Activated CD4-positive, alpha-beta T cell treated with anti-CD3 and anti-CD28 coated beads, Interleukin-2, amount 10 ng/mL, durations not matched to agents 7 days and 5 days (primary cell): ENCODE measurements at places on chromosomes 16 and 17. TPM values are rescaled to one million over a fixed set of nuclear protein-coding genes. Genes with fewer than 3 reads are reported as not detected.

- no peak for DNase-seq
Observed at GRCh38 chr17:74773871-74774286, 2.3 kb downstream of the NAT9 start.

- no peak for DNase-seq
Observed at GRCh38 chr17:18111330-18111971, 2.9 kb downstream of the MYO15A start.

Gene HSD17B2
- total RNA-seq: not detected

Gene CDH8
- total RNA-seq: not detected

DNA sequence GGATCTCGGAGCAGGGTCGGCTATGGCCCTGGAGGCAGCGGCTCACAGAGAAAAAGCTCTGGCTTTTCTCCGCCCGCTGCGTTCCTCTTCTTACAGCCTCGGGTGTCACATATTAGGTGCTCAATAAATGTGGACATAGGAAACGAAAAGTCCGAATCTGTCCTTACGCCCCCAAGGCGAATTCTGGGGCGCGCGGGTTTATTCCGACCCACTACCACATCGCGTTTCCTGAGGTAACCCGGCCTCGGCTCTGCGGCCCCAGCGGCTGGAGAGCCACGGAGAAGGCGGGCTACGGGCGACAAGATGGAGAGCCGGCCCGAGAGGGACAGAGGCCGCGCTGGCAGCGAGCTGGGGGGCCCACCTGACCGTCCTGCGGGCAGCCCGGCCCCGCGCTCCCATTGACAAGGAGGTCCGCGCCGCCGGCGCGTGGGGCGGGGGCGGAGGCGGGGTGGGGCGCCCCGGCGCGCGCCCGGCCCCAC is 573 bp upstream of the GNAO1 start:
- DNase-seq: no peak

DNA sequence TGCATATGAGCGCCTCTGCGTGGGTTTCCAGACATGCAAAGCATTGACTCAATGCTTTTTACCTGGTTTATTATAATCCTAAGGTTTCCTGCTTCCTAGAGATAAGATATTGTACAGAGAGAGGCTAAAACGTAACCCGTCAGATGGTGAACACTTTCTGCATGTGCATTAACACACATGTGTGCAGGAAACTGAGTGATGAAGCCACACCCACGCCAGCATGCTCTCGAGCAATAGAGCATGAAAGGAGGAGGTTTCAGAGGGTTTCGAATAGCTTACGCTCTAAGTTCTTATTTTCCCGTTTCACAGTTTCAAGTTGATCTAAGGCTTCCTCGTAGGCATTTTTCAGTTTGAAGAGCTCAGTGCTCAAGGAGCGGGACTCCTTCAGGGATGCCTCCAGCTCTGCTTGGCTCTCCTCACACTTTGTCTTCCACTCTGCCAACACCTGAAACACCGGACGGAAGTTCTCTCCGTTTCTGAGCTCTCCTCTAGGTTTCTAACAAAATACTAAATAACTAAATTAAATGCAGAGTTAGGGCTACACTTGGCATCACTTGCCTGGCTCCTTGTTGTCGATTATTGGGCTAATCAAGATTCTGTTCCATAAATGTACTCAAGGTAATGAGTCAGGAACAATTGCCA is 23.2 kb downstream of the MYH3 start:
- no peak for DNase-seq

GRCh38 chr17:1562176-1562643 is 382 bp downstream of the PITPNA start:
- DNase-seq: no peak

Gene C17orf78
- not detected for total RNA-seq

GRCh38 chr16:57611706-57612105 is 16.7 kb upstream of the ADGRG1 start:
- no peak for DNase-seq

Gene MRPS23
- 38.4 TPM for total RNA-seq

GRCh38 chr17:56717471-56717870 is 116.2 kb downstream of the C17orf67 start:
- no peak for DNase-seq

Gene CEP295NL
- total RNA-seq: not detected

Gene FBXO39
- total RNA-seq: 7.8 TPM
